Naive thymus-derived CD8-positive, alpha-beta T cell (primary cell): ENCODE measurements at places on chromosomes 11 and 22.

DNA sequence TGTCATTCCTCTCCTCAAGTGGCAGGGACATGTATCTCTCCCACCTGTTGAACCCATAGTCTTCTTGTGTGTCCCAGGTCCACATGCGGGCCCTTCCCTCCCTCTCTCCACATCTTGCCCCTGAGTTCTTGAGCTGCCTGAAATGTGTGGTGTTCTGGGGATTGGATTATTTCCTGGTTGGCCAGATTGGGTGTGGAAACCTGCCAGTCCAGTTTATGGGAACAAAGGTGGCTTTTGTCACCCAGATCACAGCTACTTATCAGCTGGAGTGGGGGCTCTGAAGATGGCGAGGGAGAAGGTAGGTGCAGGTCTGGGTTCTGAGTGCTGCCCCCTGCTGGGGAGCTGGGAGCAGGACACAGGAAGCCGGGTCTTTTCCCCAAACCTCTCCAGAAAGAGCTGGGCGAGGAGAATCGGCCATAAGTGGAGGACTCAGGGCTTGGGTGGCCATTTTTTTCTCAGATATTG lies 14.2 kb downstream of the DTX4 start:
- no peak for DNase-seq

DNA sequence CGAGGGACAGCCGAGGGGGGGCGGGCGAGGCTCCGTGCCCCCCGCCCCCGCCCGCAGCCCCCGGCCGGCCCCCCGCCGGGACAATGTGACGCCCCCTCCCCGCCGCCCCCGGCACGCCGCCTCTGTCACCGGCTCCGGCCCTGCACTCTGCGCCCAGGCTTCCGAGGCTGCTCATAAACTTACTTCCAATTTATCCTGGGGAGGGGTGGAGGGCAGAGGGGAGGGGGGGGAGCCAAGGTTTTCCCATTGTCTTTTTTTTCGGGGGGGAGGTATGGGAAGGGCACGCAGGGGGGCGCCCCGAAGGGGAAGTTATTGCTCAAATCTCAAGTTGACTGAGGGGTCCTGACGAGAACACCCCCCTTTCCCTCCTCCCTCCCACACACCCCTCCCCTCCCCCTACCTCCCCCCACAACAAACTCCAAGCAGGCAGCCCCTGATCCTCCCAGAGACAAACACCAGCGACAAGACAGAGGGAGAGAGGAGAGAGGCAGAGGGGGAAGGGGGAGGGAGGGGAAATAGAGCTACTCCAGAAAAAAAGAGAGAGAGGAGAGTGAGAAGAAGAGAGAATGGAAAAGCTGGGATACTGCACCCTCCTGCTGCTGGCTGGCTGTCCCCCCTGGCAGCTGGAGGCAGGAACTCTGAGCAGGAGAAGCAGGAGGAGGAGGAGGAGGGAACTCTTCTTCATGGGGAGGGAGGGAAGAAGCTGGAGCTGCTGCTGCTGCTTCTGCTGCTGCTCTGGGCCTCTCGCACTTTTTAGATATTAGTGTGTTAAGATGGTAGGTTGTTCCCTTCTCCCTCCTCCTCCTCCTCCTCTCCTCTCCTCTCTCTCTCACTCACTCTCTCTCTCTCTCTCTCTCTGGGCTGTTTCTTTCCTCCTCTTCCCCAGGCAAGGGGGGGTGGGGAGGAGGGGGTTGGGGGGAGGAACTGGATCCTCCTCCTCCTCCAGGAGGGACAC lies 631 bp downstream of the PHF21A start:
- DNase-seq: peak; percentile 10

DNA sequence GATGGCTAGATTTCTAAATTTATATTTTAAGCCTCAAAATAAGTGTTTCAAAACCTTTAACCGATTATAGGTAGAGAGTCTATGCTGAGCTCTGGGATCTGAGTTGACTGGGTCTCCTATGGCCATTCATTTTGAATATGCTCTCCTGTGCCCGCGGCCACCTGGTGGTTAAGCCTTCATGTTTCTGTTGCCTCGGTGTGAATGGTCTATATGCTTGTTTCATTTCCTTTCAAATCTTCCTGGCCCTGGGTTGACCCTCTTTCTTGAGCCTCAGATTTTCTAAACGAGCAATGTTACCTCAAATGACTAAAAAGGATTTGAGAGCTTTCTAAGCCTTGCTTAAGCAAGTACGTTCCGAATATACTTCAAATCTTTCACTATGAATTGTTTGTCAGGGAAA lies 789.4 kb upstream of the KIRREL3 start:
- no peak for DNase-seq

DNA sequence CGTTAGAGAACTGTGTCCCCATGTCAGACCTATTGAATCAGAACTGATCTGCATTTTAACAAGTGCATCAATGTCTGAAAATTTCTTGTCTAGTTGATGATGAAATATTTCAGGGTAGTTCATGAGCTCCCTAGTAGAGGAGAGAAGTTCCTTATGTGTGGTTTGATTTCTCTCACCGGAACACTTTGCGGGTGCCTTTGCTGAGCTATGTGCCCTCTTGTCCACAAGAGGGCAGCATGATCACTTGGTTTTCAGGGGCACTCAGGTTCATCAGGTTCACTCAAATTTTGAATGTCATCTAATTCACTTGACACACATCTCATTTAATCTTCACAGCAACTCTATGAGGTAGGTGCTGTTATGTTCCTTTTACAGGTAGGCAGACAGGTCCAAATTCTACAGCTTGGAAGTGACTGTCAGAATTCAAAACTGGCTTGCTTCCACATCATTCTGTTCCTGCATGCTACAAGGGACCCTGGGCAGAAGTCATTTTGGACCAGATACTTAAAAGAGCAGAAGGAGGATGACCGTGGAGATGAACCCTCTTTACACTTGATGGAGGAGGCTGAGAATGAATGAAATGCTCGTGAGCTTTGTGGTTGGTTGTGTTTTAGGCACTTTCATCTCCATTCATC lies 55.6 kb downstream of the P4HA3 start:
- DNase-seq: peak; percentile 26
